ENCODE measurements at places on chromosomes 13 and 19.
A peak's percentile ranks its signal among the peaks of the same experiment; 100 is the strongest.

GRCh38 chr13:29411481-29411880 lies 184.0 kb downstream of the SLC7A1 start:
- no peak for DNase-seq

- DNase-seq = no peak
Measured at GRCh38 chr13:82925114-82925513, 957.2 kb downstream of the SLITRK1 start.

- no peak for DNase-seq
Measured at GRCh38 chr19:460877-461720, at the start of gene SHC2. Gene SHC2 (minus strand): TSS chr19:461033. CDS start chr19:460996, 37 bp downstream.

DNA sequence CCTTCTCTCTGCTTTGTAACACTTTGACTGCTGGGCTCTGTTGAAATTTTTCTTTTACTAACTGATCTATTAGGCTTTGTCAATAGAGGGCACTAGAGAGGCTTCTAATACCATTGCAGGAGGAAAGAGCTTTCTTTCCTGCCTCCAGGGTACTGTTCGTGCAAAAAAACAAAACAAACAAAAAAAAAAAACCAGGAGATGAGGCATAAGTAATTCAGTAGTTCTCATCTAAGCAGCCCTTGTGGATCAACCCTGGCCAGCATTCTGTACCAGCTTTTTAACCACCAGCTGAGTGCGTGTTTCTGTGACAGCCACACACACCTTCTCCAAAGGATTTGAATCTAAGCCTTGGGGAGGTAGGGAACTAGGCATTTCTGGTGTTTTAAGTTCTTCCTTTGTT lies 1707.6 kb upstream of the SLC10A2 start:
- no peak for DNase-seq

DNA sequence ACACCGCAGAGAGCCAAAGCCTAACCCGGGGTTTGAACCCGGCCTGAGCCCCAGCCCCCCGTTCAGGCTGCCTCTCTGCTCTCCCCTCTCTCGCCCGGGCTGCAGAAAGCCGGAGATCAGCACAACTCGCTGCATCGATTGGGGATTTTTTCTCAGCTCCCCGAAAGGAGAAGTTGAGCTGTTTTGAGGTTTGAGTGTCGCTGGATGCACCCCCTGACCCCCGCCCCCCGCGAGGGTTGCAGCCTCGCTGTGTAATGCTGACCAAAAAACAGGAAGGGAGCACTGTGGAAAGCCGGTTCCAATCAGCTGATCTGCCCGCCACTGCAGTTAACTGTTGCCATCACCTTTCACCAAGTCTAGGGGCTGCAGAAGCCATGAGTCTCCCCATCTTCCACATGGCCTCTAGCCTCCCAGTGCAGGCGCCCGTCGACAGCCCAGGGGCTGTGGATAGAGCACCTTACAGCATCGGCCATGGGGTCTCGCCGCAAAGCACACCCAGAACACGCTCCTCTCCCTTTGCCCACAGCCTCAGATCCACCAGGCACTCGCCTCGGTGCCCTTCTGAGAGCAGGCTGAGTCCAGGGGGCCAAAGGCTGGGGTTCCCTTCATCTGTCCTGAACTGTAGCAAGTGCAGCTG lies 34.5 kb downstream of the MYO9B start:
- DNase-seq = peak; percentile 63

- DNase-seq = no peak
Measured at GRCh38 chr13:29143847-29144246, 323.7 kb downstream of the MTUS2 start.

GRCh38 chr19:15556634-15557181 lies 48.4 kb downstream of the CYP4F22 start:
- no peak for DNase-seq

DNA sequence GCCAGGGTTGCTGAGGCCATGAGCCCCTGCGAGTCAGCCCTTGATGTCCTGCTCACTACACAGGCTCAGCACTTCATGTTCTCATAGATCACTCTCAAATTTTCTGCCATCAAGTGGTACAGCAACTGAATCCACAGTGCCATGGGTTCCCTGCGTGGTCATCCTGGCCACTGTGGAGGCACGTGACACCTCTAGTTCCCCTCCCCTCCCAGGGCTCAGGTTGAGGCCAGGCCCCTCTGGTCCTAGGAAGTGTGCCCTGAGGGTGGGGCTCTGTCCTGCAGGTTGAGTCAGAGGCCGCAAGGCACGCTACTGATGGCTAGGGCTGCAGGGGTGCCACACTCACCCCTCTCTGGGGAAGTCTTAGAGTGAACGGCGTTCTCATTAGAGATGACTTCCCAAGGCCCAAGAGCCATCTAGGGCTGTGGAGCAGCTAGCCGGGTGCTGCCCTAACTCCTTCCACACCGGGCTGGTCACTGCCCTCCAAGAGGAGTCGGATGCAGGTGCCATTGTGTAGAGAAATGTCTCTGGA lies 39.8 kb upstream of the TPM4 start:
- DNase-seq = no peak

DNA sequence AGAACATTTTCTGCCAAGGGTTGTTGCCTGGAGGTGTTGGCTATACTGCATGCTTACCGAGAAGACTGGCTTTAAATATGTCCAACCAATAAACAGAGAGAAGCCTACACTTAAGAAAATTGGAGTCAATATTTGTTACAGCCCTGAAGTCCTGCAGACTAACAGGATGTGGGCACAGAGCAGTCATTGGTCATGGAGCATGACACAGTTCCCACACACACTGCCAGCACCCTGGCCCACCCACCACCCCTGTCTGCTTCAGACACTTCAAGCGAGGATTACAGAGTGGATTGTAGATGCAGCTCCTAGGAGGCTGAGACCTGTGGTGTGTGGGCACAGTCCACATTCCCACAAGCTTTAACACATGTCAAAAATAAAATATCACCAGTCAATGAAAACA lies 21.0 kb upstream of the SERP2 start:
- no peak for DNase-seq

DNA sequence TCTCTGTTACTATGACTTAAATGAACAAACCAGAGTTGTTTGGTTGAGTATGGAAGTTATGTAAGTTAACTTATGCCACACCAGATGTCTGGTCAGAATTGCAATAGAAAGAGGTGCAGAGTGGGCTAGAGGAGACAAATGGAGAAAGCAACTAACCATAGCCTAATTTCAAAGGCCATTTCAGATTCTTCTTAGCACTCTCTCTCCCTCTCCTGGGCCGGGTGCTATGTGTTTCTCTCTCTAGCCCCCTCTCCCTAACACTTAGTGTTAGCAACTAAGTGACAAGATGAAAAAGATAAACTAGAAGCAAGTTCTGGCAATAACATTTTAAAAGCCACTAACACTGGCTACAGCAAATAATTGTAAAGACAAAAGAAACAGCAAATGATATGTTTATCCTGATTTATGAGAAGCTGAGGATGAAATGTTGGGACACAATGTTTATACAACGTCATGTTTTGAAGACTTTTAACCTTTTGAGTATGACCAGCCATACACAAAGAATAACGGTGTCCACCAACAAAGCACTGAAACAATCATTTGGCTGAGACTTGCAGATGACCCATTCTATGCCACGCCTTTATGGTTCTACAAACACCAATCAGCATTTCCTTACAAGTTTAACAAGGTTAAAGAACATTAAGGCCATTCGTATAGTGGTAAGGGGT lies 18.6 kb downstream of the SERPINE3 start:
- no peak for DNase-seq

All from Ammon's horn (tissue), 1 donor.